ENCODE measurements at places on chromosomes 12 and 14. TPM values are rescaled to one million over a fixed set of nuclear protein-coding genes. Genes with fewer than 3 reads are reported as not detected.

Gene TMEM63C
- total RNA-seq: 4.1 TPM

Gene CEP83
- 13.5 TPM for total RNA-seq

DNA sequence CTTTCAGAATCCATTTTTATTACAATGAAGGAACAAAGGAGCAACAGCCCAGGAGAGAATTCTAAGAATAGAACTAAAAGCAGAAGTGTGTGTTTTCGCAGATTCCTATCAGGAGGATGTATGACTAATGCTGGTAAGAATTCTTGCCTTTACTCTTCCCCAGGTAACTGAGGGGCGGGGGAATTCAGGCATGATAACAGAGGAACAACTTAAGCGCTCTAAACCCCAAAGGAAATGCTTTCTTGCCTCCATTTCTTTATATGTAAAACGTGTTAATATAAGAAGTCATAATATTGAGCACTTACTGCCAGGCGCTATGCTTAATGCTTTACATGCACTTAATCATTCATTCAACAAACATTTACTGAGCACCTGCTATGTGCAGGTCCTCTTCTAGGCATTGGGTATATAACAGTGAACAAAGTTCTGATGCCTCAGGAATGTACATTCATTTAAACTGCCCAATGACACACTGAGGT, 4.5 kb downstream of the HCAR1 start:
- DNase-seq: no peak

- peak; percentile 81 for DNase-seq
Observed at GRCh38 chr12:26122681-26123481, 2.0 kb downstream of the BHLHE41 start.

DNA sequence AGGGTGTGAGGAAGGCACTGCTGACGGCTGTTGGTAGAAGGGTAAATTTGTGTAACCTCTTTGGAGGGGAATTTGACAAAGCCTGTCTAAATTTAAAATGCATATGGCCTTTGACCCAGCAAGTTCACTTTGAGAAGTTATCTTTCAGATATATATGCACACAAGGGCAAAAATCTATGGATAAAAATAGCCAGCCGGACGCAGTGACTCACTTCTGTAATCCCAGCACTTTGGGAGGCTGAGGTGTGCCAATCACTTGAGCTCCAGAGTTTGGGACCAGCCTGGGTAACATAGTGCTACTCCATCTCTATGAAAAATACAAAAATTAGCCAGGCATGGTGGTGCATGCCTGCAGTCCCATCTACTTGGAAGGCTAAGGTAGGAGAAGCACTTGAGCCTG, 13.4 kb downstream of the UBC start:
- DNase-seq: no peak

GRCh38 chr12:20105943-20106342, 262.4 kb upstream of the PDE3A start:
- no peak for DNase-seq
